Mesothelial cell of epicardium (in vitro differentiated cells): ENCODE measurements at places on chromosomes 6 and 20.

DNA sequence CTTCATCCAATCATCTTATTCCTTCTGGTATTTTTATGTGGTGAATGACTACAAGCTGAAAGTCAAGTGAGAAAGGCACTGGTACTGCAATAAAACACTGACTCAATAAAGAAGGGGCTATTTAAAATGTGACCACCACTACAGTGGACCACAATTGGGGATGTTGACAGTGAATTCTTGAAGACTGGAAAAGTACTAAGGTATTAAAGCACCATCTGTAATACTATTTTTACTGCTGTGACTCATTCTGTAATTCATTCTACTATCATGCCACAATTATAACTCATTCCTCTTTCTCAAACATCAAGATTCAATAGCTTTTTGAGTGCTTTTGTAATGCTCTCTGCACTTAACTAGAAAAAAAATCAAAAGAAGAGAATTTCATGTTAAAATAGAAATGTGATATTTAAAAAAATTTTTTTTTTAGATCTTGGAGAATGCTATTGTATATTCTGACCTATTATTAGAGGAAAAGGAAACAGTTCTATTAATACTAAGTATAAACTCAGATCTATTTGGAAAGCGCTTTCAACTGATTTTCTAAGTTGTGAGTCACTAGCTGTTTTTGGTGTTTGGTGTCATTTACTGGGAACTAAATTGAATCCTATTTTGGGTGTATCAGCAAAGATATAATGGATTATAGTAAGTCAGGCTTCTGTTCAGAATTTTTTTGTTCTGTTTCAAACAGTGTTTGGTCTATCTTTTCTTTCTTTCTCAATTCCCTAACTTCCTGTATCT, 104.7 kb upstream of the TMEM170B start:
- H3K4me1 ChIP-seq, result peaks cover 28% of the 10 kb centered on the region
- DNase-seq, result no peak
- no peak overlapping the region for H3K27ac ChIP-seq

DNA sequence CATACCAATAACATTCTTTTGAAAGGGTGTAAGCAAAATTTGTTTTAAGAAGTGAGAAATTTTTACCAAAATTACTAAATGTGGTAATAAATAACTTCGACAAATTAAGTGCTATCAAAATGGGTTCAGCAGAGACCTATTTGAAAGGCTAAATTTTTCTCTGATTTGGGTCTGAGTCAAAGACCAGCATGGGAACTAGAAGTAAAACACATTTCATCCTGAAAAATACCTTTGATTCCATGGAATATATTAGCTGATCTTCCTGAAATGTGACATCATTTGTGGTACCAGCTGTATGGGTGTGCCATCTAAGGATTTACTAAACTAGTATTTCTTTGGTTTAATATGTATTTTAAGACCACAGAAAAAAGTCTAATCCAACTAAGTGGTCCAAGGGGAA, 63.6 kb downstream of the BLOC1S5 start:
- no peak overlapping the region for H3K27ac ChIP-seq
- H3K36me3 ChIP-seq, result no peaks in the 10 kb centered on the region
- no peak overlapping the region for H3K4me3 ChIP-seq
- H3K4me1 ChIP-seq, result peaks cover 40% of the 10 kb centered on the region

DNA sequence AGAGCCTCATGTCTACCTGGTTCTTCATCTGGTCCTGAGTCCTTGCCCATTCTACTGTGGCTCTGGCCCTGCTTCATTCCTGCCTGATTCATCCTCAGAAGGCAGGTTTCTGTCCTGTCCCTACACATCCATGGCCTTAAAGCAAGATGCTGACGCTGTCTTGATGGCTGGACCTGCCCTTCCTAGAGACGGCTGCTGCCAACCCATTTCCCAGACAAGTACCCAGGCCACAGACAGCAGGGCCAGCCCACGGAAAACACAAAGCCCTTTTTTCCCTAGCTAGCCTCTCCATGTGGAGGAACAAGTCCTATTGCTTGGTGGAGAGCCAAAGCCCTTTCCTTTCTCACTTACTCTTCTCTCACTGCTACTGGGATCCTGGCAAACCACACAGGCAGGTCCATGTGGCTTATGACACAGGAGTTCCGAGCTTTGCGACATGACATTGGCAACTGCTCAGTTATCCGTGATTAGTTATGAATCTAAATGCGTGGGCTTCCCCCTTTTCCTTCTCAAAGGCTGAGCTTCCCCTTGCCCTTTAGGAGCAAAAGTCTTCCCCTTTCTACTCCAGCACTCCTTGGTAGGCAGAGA, 72.9 kb downstream of the SLC22A3 start:
- H3K36me3 ChIP-seq, result no peaks in the 10 kb centered on the region
- H3K4me3 ChIP-seq, result no peak overlapping the region
- no peak overlapping the region for H3K27ac ChIP-seq
- no peak for DNase-seq
- H3K4me1 ChIP-seq, result no peaks in the 10 kb centered on the region

- peaks cover 2% of the 10 kb centered on the region for H3K36me3 ChIP-seq
- H3K4me3 ChIP-seq, result no peak overlapping the region
- no peak for DNase-seq
- H3K27ac ChIP-seq, result no peak overlapping the region
- H3K4me1 ChIP-seq, result peaks cover 15% of the 10 kb centered on the region
Observed at GRCh38 chr20:11776687-11777086, 141.0 kb upstream of the BTBD3 start.

DNA sequence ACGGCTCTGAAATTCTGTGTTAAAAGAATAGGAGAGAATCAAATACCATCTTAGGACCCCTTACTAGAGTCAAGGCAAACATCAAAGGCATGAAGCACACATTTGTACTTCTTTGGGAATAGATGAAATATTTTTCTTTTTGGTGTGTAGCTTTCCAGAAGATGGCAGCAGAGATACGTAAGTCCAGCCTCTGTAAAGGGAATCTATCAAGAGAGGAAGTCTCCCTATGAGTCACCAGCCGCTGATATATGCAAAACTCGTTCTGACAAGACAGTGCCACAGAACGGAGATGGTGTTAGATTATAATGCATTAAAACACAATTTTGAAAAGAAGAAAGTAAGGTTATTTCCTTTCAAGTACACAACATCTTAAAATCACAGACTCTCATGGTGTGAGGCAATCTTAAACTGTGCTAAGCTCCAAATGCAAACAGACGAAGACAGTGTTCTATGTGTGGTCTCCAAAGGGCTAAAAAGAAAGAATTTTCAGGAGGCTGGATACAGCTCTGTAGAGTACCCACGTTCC, 120.0 kb upstream of the AGPAT4 start:
- no peaks in the 10 kb centered on the region for H3K36me3 ChIP-seq
- H3K27ac ChIP-seq, result no peak overlapping the region
- H3K4me3 ChIP-seq, result no peak overlapping the region
- H3K4me1 ChIP-seq, result no peaks in the 10 kb centered on the region

GRCh38 chr6:52981222-52981900, 13.7 kb downstream of the GSTA4 start:
- H3K27me3 ChIP-seq, result no peaks in the 10 kb centered on the region
- peaks cover 36% of the 10 kb centered on the region for H3K36me3 ChIP-seq
- H3K4me3 ChIP-seq, result no peak overlapping the region
- H3K27ac ChIP-seq, result no peak overlapping the region
- no peak for DNase-seq

- no peaks in the 10 kb centered on the region for H3K36me3 ChIP-seq
- no peak overlapping the region for H3K27ac ChIP-seq
- no peak overlapping the region for H3K4me3 ChIP-seq
Observed at GRCh38 chr20:20953738-20954618, 152.2 kb downstream of the LINC00237 start.

DNA sequence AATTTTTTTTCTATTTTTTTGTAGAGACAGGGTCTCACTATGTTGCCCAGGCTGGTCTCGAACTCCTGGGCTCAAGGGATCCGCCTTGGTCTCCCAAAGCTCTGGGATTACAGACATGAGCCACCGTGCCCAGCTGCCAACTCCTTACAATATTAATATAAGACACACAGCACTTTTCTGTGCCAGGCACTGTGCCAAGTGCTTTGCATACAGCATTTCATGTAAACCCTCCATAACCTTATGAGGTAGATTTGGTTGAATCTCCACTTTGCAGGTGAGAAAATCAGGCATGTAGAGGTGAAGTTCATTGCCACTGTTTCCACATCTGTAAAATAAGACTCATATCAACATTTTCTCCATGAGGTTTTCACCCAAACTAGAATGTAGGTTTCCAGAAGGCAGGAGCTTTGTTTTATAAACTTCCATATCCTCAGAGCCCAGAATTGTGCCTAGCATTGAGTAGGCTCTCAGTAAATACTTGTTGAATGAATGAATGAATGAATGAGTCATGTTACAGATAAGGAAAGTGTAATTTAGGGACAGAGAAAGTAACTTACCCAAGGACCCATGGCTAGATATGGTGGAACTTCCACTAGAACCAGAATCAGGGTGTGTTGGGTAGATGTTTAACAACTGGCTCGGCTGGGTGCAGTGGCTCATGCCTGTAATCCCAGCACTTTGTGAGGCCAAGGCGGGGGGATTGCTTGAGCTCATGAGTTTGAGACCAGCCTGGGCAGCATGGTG, 3.0 kb upstream of the CTNNBL1 start:
- H3K27ac ChIP-seq, result no peak overlapping the region
- H3K4me1 ChIP-seq, result peaks cover 18% of the 10 kb centered on the region
- no peak for DNase-seq

- no peaks in the 10 kb centered on the region for H3K27me3 ChIP-seq
- H3K4me1 ChIP-seq, result peaks cover 11% of the 10 kb centered on the region
- H3K36me3 ChIP-seq, result peaks cover 25% of the 10 kb centered on the region
- DNase-seq, result no peak
- no peak overlapping the region for H3K4me3 ChIP-seq
- H3K27ac ChIP-seq, result no peak overlapping the region
Observed at GRCh38 chr20:44914924-44915323, 5.1 kb downstream of the PABPC1L start.

DNA sequence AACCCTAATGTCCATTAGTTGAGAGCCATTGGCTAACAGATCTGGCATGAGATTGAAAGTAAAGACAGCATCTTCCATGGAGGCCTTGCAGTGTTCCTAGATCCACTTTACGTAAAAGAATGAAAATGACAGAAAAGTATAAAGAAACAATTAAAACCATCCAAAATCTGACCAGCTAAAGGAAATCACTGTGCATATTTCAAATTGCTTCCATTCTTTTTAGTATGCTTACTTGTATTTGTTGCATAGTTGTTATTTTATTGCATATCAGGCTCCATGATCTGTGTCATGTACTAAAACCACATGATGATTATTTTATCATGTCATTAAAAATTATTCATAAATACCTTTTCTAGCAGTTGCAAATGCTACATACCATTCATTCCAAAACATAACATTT, 67.9 kb downstream of the GCLC start:
- H3K4me1 ChIP-seq, result no peaks in the 10 kb centered on the region
- no peaks in the 10 kb centered on the region for H3K27me3 ChIP-seq
- H3K36me3 ChIP-seq, result no peaks in the 10 kb centered on the region
- no peak overlapping the region for H3K27ac ChIP-seq
- no peak for DNase-seq

DNA sequence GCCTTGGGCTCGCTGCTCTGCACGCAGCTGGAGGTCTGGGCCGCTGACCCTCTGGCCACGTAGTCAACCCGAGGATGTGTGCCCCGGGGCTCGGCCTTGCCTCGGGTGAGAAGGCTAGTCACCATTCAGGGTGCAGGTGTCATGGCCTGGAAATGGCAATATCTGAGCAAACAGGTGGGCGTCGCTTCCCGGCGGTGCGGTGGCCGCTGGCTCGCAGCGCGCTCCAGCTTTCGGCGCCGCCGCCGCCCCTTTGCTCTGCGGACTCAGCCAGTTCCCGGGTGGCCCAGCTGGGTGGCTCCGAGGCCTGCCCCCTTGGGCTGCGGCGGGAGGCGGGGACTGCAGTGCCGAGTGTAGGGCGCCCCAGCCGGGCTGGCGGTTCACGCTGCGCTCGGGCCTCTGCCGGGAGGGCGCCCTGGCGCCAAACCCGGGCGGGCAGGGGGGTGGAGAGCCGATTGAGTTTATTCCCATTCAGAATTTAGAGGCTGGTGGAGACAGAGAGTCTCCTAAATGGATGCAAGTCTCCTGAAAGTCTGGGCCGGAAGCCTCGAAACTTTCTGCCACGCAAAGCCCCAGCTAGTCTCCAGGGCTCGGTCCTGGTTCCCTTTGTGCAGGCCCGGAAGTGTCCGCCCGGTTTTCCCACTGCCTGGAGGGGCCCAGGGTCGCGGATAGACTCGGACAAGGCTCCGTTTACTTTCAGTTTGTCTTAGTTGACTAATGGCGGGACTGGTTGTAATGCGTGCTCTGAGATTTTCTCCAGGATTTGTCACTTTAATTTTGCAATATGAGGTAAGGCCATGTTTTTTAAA, 11.3 kb upstream of the TFAP2A start:
- H3K4me3 ChIP-seq, result peak overlapping the region; percentile 74
- peak; percentile 72 for DNase-seq
- H3K27ac ChIP-seq, result peak overlapping the region; percentile 90
- peaks cover 49% of the 10 kb centered on the region for H3K4me1 ChIP-seq

GRCh38 chr6:169251371-169251802, 2.3 kb downstream of the THBS2 start:
- H3K27me3 ChIP-seq, result peaks cover 66% of the 10 kb centered on the region
- DNase-seq, result no peak
- H3K27ac ChIP-seq, result no peak overlapping the region
- peaks cover 3% of the 10 kb centered on the region for H3K36me3 ChIP-seq
- peak overlapping the region; percentile 66 for H3K4me3 ChIP-seq

DNA sequence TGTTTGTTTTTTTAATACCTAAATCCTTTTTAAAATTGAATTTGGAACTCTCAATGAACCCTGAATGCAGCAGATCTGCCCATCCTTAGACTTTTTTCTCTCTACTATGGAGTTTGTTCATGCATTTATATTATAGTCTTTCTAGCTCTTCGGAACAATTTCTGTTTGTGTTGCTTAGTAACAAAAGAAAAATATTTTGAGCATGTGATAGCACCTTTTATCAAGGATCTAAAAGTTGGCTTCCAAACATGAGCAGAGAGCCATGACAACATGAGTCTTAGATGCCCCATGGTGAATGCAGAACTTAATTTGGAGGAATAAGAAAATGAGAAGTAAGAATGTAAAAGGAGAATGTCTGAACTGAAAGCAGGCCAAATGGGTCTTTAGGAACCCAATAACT, 133.7 kb downstream of the EDN1 start:
- peak overlapping the region; percentile 47 for H3K27ac ChIP-seq
- no peak for DNase-seq
- peaks cover 6% of the 10 kb centered on the region for H3K4me1 ChIP-seq
- H3K27me3 ChIP-seq, result no peaks in the 10 kb centered on the region
- H3K36me3 ChIP-seq, result no peaks in the 10 kb centered on the region
- no peak overlapping the region for H3K4me3 ChIP-seq

- no peaks in the 10 kb centered on the region for H3K4me1 ChIP-seq
- no peaks in the 10 kb centered on the region for H3K27me3 ChIP-seq
- no peak overlapping the region for H3K4me3 ChIP-seq
- H3K27ac ChIP-seq, result no peak overlapping the region
- H3K36me3 ChIP-seq, result no peaks in the 10 kb centered on the region
Observed at GRCh38 chr6:76914737-76915136, 548.6 kb downstream of the HTR1B start.

DNA sequence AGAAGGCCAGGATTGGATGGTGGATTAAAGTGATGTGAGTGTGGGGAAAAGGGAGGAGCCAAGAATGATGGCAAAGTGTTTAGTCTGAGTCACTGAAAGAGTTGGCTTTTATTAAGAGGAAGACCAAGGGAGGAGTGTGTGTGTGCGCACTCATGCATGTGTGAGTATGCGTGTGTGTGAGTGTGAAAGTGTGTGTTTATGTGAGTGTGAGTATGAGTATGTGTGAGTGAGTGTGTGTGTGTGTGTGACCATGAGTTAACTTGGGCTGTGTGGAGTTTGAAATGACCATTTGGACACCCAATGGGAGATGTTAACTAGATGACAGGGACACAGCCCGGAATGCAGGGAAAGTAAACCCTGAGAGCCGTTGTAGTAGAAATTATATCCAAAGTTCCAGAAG, 57.6 kb upstream of the EYA2 start:
- H3K36me3 ChIP-seq, result no peaks in the 10 kb centered on the region
- H3K4me1 ChIP-seq, result peaks cover 3% of the 10 kb centered on the region
- no peaks in the 10 kb centered on the region for H3K27me3 ChIP-seq
- no peak overlapping the region for H3K4me3 ChIP-seq
- DNase-seq, result no peak
- no peak overlapping the region for H3K27ac ChIP-seq
